Left lobe of liver (tissue), 2 donors: ENCODE measurements at places on chromosomes 4 and X.

DNA sequence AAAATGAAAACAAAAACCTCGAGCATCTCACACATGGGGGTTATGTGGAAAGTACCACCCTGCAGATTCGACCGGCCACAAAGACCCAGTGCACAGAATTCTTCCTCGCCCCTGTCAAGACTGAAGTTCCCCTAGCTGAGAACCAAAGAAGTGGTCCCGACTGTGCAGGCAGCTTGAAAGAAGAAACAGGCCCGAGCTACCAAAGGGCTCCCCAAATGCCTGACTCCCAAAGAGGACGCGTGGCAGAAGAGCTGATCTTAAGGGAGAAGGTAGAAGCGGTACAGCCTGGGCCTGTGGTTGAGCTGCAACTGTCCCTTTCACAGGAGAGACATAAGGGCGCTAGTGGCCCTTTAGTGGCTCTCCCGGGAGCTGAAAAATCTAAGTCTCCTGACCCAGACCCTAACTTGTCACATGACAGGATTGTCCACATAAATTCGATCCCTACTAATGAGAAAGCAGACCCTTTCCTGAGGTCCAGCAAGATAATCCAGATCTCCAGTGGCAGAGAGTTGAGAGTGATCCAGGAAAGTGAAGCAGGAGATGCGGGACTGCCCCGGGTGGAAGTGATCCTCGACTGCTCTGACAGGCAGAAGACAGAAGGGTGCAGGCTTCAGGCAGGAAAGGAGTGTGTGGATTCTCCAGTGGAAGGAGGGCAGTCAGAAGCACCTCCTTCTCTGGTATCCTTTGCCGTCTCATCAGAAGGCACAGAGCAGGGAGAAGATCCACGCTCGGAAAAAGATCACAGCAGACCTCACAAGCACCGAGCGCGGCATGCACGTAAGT, 108.8 kb upstream of the MYOZ2 start:
- no peak for DNase-seq

DNA sequence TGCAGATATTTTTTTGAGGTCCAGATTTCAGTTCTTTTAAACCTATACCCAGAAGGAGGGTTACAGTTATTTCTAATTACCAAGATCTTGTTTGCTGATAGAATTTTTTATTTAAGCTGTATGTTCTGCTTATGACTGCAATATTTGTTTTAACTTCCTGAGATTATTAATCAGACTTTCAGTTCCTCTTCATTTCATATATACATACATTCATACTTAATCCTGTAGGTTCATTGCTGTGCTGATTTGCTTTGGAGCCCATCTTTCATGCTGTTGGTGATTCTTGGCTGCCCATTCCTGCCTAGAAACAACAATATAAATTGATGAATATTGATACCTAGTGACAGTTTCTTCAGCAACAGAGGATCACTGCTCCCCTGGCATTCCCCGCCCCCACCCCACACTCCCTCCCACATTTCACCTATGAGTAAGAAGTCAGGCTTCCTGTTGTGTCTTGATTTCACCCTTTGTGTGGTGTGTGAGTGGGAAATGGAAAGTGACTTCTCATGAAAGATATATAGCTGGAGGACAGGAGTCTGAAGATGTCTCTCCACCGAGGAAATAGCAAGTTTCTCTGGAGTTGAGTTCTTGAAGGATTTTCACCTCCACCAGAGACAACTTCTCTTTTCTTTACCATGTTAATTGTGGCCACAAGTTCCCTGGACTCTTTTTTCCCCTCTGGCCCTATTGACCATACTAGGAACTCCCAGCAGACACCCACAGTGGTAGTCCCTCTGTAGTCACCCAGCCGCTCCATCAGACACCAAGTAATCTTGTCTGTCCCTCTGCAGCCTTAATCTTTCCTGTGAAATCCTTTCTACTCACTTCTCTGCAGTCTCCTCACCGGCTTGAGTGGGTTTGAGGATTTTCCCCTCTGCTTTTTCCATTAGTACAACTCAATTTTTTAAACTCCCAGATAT, 118.4 kb downstream of the ASB9 start:
- DNase-seq = no peak

DNA sequence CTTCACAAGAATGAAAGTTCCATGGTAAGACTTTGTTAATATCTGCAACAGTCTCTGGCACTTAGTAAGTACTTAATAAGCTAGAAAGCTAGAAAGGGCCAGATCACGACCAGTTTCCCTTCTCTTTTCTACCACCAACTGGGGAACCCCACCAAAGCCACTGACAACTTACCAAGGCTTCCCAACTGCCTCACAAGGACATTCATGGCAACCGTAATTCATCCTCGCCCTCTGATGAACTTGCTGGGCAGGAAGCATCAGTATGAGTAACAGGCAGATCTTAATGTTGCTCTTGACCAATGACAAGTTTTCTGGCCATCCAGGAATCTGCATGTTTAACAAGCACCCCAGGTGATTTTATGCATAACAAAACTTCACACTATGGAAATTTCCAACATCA, 23.2 kb upstream of the ZCCHC13 start:
- no peak for DNase-seq

DNA sequence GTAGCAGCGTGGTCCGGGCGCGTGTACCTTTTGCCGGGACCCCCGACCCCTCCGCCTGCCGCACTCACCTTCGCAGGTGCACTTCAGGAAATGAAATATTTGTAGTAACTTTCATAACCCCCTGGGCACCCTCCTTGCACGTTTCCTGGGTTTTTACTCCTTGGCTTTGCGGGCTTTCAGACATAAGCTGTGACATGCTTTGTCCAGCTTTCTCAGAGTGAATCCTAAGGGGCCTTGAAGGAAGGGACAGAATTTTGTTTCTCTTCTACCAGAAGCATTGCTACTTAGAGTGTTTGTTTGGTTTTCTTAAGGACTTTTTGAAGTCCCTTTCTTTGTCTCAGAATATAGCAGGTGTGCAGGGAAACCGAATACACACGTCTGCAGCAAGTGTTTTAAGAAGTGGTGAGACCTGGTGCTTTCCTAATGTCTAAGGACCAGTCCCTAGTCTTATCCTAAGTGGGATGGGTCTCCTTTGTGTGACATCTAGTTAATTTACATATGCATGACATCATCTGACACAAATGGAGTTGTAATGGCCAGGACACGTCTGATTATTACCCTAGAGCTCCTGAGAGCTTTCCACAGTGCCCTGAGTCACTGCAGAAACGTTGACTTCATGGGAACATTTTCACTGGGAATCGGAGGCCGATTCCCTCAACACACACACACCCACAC, 1.3 kb downstream of the FAM149A start:
- no peak for DNase-seq

DNA sequence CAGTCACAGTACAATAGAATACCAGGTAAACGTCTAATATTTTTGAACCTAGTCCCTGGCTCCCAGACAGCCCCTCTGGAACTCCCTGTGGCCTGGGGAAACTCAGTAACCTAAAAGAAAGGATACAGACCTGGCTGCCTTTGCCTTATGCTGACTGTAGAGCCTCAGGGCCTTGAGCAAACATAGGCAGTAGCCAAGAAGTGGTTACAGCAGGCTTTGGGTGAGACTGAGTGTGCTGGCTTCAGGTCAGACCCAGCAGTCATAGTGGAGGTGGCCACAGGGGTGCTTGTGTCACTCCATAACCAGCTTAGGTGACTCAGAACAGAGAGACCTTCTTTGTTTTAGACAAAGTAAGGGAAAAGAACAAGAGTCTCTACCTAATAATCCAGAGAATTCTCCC, 141.8 kb upstream of the PRDX4 start:
- no peak for DNase-seq

DNA sequence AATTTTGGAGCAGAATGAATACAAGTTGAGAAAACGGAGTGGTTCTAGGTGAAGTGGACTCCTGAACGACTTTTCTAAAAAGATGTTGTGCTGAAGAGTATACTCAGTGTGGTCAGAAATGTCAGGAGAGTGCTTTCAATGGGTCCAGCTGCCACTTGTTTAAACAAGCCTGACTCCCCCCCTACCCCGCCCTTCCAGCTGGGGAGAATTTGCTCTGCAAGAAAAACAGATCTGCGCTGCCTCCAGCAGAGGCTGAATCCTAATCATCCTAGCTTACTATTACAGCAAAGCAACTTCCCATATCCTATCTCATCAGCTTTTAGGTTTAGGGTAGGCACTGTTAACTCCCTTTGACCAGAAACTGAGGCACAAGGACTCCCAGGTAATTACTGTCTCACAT, 1.9 kb downstream of the MAP3K15 start:
- DNase-seq = no peak

- DNase-seq = no peak
Measured at GRCh38 chr4:121140716-121141460, 23.2 kb downstream of the TNIP3 start.

DNA sequence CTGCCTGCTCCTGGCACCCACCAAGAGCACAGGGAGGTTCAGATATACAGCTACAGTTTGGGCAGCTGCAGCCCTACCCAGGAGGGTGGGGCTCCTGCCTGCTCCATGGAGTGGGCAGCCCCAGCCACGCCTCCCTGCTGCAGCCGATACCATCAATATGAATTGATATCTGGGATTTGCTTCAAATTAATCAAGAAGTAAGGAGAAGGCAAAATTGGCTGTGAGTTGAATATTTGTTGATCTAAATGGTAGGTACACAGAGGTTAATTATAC, 31.2 kb upstream of the ZNF280C start:
- DNase-seq = no peak

GRCh38 chr4:137253949-137254348, 278.3 kb downstream of the PCDH18 start:
- DNase-seq = no peak

GRCh38 chrX:10597871-10598270, 22.5 kb downstream of the MID1 start:
- DNase-seq = no peak

DNA sequence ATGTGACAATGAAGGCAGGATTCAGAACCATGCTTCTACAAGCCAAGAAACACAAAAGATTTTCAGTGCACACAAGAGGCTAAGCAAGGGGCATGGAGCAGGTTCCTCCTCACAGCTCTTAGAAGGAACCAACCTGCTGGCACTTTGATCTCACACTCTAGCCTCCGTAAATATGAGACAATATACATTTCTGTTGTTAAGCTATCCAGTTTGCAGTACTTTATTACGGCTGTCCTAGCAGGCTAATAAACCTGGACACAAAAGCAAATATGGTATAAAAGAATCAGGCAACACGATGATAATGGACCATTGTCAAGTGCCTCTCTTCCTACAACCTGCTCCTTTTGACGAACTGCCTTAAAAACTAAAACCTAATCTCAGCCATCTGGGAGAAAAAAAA, 114.5 kb downstream of the ZAR1 start:
- DNase-seq = no peak

GRCh38 chrX:68918202-68918601, 89.4 kb downstream of the EFNB1 start:
- no peak for DNase-seq

DNA sequence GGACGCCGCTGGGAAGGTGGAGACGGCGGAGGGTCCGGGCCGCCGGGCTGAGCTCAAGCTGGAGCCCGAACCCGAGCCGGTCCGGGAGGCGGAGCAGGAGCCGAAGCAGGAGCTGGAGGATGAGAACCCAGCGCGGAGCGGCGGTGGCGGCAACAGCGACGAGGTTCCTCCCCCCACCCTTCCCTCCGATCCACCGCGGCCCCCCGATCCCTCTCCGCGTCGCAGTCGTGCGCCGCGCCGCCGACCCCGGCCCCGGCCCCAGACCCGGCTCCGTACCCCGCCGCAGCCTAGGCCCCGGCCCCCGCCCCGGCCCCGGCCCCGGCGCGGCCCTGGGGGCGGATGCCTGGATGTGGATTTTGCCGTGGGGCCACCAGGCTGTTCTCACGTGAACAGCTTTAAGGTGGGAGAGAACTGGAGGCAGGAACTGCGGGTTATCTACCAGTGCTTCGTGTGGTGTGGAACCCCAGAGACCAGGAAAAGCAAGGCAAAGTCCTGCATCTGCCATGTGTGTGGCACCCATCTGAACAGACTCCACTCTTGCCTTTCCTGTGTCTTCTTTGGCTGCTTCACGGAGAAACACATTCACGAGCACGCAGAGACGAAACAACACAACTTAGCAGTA, 483 bp downstream of the USP27X start:
- no peak for DNase-seq

- DNase-seq = no peak
Measured at GRCh38 chrX:15472531-15472930, 20.6 kb downstream of the PIR start.

DNA sequence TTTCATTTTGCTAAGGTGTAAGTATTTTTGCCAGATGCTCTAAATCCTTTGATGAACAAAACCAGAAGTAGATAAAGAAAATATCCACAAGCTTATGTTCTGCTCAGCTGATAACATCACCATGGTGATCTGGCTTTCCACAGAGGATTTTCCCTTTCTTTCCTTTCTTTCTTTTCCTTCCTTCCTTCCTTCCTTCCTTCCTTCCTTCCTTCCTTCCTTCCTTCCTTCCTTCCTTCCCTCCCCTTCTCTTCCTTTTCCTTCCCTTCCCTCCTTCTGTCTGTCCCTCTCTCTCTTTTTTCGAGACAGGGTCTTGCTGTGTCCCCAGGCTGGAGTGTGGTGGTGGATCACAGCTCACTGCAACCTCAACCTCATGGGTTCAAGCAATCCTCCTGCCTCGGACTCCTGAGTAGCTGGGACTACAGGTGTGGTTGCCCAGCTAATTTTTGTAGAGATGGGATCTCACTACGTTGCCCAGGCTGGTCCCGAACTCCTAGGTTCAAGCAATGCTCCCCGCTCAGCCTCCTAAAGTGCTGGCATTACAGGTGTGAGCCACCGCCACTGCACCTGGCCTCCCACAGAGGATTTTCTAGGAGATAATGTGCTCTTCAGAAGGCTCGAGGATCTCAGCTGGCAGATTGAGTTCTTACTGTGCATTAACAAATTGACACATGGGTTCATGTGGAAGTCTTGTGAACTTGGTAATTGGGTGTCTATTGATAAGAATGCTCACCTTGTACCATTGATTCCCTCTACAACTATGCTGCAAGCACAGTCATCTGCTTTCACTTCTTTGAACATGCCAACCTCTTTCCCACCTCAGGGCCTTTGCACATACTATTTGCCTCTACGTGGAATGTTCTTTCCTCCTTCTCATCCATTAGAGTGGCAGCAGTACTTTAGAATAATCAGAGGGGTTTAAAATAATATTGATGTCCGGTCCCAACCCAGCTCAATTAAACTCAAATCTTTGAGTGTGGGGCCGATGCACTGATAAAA, 1.4 kb upstream of the RHOH start:
- DNase-seq = no peak

DNA sequence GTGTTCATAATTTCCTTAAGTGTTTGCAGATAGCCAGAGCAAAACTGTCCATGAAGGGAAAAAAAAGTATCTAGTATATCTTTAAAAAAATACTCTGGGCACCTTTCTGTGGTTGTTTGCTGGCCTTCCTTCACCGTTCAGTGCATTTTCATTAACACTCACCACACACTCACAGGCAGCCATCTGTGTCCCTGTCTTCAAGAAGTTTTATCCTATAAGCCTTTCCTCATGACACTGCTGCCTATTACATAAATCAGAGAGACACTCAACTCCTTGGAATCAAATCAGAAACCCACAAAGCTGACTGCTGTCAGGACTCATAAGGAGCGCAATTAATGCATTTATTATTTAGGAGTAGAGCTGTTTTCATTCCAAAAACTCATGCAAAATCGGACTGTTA, 1720.2 kb downstream of the PCDH7 start:
- DNase-seq = no peak

GRCh38 chr4:122963216-122963615, 40.8 kb upstream of the NUDT6 start:
- no peak for DNase-seq

GRCh38 chrX:111262086-111262485, 8.2 kb downstream of the CAPN6 start:
- DNase-seq = no peak

- DNase-seq = no peak
Measured at GRCh38 chrX:2334237-2334636, 166.5 kb downstream of the DHRSX start.

GRCh38 chrX:110383414-110383813, 24.8 kb downstream of the RTL9 start:
- DNase-seq = no peak

GRCh38 chr4:2587213-2587823, 50.9 kb downstream of the FAM193A start:
- no peak for DNase-seq
